Panc1 (cell line): ENCODE measurements at places on chromosomes 11 and 22.

DNA sequence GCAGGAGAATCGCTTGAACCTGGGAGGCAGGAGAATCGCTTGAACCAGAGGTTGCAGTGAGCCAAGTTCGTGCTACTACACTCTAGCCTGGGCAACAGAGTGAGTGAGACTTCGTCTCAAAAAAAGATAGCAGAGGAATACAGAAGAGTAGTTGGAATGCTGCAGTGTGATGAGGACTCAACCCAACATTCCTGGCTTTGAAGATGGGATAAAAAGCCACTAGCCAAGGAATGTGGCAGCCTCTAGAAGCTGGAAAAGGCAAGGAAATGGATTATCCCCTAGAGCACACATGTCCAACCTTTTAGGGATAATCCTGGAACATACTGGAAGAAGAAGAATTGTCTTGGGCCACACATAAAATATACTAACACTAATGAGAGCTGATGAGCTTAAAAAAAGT, 13.9 kb downstream of the SLC25A17 start:
- no peak for DNase-seq

- DNase-seq: no peak
Measured at GRCh38 chr11:8638300-8638699, 44.2 kb downstream of the TRIM66 start.

GRCh38 chr11:100674212-100674611, 12.9 kb upstream of the ARHGAP42 start:
- DNase-seq: no peak

- DNase-seq: no peak
Measured at GRCh38 chr22:23563111-23563510, 17.0 kb downstream of the IGLL1 start.

- DNase-seq: peak; percentile 27
Measured at GRCh38 chr11:40306938-40307548, 1152.4 kb downstream of the LRRC4C start.

DNA sequence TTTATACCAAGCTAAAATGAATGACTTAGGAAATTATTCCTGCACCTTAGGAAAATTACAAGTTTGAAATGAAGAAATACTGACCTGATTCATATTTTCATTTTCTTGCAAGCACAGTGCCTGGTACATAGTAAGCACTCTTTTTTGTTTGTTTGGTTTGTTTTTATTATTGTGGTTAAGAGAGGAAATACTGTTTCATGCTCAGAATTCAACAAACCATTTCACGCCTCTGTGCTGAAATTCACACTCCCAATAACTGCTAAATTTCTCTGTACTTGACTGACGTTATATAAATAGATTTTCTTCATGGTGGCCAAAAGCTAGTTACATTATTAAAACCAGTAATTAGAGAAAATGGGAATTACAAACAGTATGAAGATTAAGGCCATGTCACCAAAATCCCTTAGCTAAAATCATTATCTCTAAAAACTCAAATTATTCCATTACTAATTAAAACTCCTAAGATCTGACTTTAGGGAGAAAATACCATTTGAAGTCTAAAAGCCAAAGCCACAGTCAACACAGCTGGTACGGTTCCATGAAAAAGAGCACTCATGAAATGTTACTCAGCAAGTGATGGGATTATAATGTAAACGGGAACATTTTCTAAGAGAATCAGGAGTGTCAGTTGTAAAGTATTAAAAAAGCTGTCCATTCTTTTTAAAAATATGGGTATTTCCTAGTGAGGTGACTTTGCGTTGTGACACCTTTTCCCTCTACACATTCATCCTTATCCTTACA, 77.8 kb upstream of the DDI1 start:
- DNase-seq: no peak

- no peak for DNase-seq
Measured at GRCh38 chr11:20025332-20025840, 134.9 kb downstream of the DBX1 start.

GRCh38 chr11:125222494-125222893, 57.9 kb downstream of the PKNOX2 start:
- no peak for DNase-seq

GRCh38 chr22:19058713-19059451, 63.3 kb downstream of the DGCR2 start:
- no peak for DNase-seq

GRCh38 chr11:61670626-61671025, 9.6 kb upstream of the DAGLA start:
- DNase-seq: no peak

DNA sequence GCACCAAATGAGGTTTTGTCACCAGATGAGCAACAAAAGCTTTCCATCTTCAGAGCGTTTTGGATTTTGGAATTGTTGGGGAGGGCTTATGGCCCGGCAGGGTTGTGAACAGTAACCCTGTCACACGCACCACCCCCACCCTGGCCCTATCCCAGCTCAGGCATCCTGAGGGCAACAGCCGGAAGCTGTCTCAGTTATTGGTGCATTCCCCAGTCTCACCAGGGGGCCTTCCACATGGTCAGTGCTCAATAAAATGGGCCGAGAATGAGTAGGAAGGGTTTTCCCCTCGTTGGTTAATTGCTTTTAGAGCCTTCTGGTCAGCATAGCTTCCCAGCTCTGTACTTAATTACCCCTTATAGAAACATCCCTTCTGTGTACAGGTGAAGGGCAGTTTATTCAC, 46.0 kb downstream of the LRP5 start:
- DNase-seq: no peak

DNA sequence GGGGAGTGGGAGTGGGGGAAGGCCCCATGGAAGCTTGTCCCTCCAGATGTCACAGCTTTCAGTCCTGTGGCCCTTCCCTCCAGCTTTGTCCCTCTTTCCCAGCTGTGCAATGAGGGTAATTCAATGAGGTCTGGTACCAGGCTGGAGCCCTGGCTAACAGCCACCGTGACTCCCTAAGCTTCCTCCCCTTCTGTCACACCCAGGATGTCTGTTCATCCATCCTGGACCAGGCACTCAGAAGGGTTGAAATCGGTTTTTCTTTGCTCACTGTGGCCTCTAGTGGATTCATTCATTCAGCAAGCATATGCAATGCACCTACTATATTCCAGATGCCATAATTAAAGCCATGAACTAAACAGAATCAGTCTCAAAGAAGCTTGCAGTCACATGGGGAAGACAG, 38.7 kb downstream of the SYT13 start:
- no peak for DNase-seq

- DNase-seq: no peak
Measured at GRCh38 chr11:2923446-2924375, 5.5 kb downstream of the PHLDA2 start.
